SJCRH30 (cell line): ENCODE measurements at places on chromosomes 13 and 19. TPM values are rescaled to one million over a fixed set of nuclear protein-coding genes. Genes with fewer than 3 reads are reported as not detected.

The SMIM44 gene
- not detected in 2 replicates for total RNA-seq

The FLT3LG gene
- total RNA-seq = 0.61 and 1.0 TPM in 2 replicates

The CA11 gene
- 10.7 and 11.8 TPM in 2 replicates for total RNA-seq

The ASF1B gene
- total RNA-seq = 93.8 and 102 TPM in 2 replicates

The ZNF382 gene
- total RNA-seq = 13.3 and 16.5 TPM in 2 replicates

The ZNF726 gene
- 23.3 and 25.3 TPM in 2 replicates for total RNA-seq

The FCGBP gene
- total RNA-seq = 16.4 and 16.7 TPM in 2 replicates

The XRCC1 gene
- total RNA-seq = 43.0 and 43.5 TPM in 2 replicates

The LONP1 gene
- total RNA-seq = 53.5 and 54.0 TPM in 2 replicates

The C19orf67 gene
- total RNA-seq = not detected in 2 replicates

The SMAD9 gene
- 14.4 and 17.8 TPM in 2 replicates for total RNA-seq

The ETHE1 gene
- 11.5 and 12.2 TPM in 2 replicates for total RNA-seq

The ACER1 gene
- total RNA-seq = not detected in 2 replicates

The APOC1 gene
- total RNA-seq = 18.3 and 22.9 TPM in 2 replicates

The CLPTM1 gene
- total RNA-seq = 36.0 and 37.9 TPM in 2 replicates

The ONECUT3 gene
- not detected in 2 replicates for total RNA-seq

The S1PR5 gene
- 2.4 and 2.6 TPM in 2 replicates for total RNA-seq

The STARD13 gene
- total RNA-seq = 29.1 and 35.1 TPM in 2 replicates

The FBL gene
- total RNA-seq = 569 and 597 TPM in 2 replicates

The AKT2 gene
- 138 and 142 TPM in 2 replicates for total RNA-seq

The TEX26 gene
- not detected in 2 replicates for total RNA-seq

The RASA3 gene
- 18.6 and 20.5 TPM in 2 replicates for total RNA-seq

The ZNF154 gene
- 0.04 TPM in 1 of 2 replicates, not detected in the other for total RNA-seq

The ZNF570 gene
- total RNA-seq = 9.4 and 11.8 TPM in 2 replicates

The DEDD2 gene
- 16.2 and 18.0 TPM in 2 replicates for total RNA-seq

The MISP3 gene
- total RNA-seq = 0.81 and 1.3 TPM in 2 replicates

The SLC17A7 gene
- 0.18 TPM in 1 of 2 replicates, not detected in the other for total RNA-seq

The CACNG6 gene
- total RNA-seq = 0.76 and 2.0 TPM in 2 replicates

The PSENEN gene
- total RNA-seq = 37.7 and 47.2 TPM in 2 replicates

The U2AF1L4 gene
- 9.7 and 11.4 TPM in 2 replicates for total RNA-seq

The CALR3 gene
- total RNA-seq = not detected in 2 replicates

The ZNF284 gene
- total RNA-seq = 4.0 and 4.7 TPM in 2 replicates

The OR10H1 gene
- not detected in 2 replicates for total RNA-seq

The CEACAM8 gene
- not detected in 2 replicates for total RNA-seq

The CARM1 gene
- total RNA-seq = 35.7 and 36.2 TPM in 2 replicates

The BCAM gene
- 15.5 and 15.9 TPM in 2 replicates for total RNA-seq

The PRTN3 gene
- not detected in 2 replicates for total RNA-seq

The LYPD3 gene
- not detected in 2 replicates for total RNA-seq

The NKPD1 gene
- not detected in 2 replicates for total RNA-seq

The LCP1 gene
- total RNA-seq = not detected in 2 replicates

The METTL21C gene
- not detected in 2 replicates for total RNA-seq

The AZU1 gene
- not detected in 2 replicates for total RNA-seq

The LENG8 gene
- total RNA-seq = 18.9 and 25.6 TPM in 2 replicates

The CLEC17A gene
- total RNA-seq = 0.04 TPM in 1 of 2 replicates, not detected in the other

The CEACAM20 gene
- total RNA-seq = not detected in 2 replicates

The CTU1 gene
- 6.7 and 7.2 TPM in 2 replicates for total RNA-seq

The DMKN gene
- not detected in 2 replicates for total RNA-seq

The VSIG10L gene
- total RNA-seq = 0.10 and 0.28 TPM in 2 replicates

The APOC4 gene
- 0.20 TPM in 1 of 2 replicates, not detected in the other for total RNA-seq

The RPL18A gene
- total RNA-seq = 2,642 and 3,011 TPM in 2 replicates

The SOX1 gene
- not detected in 2 replicates for total RNA-seq

The LILRB2 gene
- not detected in 2 replicates for total RNA-seq

The ZNF850 gene
- total RNA-seq = 24.0 and 28.6 TPM in 2 replicates

The ZNF229 gene
- not detected in 2 replicates for total RNA-seq

The ZNF83 gene
- total RNA-seq = 32.7 and 47.0 TPM in 2 replicates

The PDE4A gene
- total RNA-seq = 3.7 and 4.2 TPM in 2 replicates

The NOVA2 gene
- total RNA-seq = 0.02 TPM in 1 of 2 replicates, not detected in the other

The CBARP gene
- 1.2 and 1.9 TPM in 2 replicates for total RNA-seq

The HPN gene
- not detected in 2 replicates for total RNA-seq

The MIA gene
- 0.66 TPM in 1 of 2 replicates, not detected in the other for total RNA-seq
